ENCODE measurements at places on chromosomes 3 and 15.

- peak; percentile 81 for DNase-seq
These were observed 779.1 kb downstream of the MECOM start for GRCh38 chr3:168884353-168884903.

- DNase-seq: no peak
These were observed 25.4 kb downstream of the CACNA2D2 start for GRCh38 chr3:50478051-50478450.

DNA sequence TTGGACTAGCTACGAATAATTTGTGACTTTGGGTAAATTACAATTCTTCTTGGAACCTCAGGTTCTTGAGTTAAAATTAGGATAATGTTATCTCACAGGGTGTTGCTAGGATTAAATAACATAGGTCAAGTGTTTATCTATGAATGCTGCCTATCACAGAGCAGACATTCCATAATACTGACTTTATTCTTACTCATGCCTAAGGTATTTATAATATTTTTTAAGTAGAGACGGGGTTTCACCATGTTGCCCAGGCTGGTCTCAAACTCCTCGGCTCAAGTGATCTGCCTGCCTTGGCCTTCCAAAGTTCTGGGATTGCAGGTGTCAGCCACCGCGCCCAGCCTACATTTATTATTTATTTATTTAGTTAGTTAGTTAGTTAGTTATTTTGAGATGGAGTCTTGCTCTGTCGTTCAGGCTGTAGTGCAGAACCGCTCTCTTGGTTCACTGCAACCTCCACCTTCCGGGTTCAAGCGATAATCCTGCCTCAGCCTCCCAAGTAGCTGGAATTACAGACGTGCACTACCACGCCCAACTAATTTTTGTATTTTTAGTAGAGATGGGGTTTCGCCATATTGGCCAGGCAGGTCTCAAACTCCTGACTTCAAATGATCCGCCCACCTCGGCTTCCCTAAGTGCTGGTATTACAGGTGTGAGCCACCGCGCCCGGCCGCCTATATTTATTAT is 741 bp upstream of the ZNF106 start:
- DNase-seq: peak; percentile 79

DNA sequence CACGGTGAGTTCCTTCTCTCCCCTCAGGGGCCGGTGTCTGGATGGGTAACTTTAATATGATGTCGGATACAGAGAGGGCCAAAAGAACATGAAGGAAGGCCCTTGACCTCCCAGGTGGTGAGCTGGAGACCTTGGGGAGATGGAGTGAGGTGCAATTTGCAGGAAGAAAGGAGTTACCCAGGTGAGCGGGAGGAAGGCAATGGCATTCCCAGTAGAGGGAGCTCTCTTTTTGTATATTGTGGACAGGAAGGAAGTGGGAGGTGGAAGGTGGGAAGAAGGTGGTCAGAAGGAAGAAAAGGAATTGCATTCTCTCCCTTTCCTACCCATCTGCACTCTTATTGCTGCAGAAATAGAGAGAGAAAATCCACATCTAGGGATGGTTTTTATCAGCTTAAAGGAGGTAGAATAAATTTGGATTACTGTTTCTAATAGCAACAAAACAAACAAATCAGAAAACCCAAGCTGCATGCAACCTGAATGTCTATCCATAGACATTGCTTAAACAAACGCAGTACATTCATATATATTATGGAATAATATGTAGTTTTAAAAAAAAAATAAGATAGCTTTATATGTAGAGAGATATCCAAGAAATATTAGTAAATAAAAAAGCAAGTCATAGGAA is 169.0 kb upstream of the TSC22D2 start:
- peak; percentile 59 for DNase-seq
